ENCODE measurements at places on chromosomes 4 and X.

DNA sequence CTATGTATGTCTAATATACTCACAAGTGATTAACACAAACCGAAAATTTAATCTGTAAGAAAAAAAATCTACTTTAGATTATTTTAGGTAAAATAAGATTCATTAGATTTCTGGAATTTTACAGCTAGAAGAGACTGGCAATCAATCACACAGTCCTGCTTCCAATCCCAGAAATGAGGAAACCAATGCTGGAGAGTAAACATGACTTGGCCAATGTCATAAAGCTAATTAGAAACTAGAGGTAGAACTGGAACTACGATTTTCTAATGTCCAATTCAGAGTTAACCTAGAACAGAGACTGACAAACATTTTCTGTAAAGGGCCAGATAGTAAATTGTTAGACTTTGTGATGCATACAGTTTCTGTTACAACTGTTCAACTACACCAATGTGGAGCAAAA is 123.6 kb downstream of the CORIN start:
- no peak for DNase-seq
- H3K36me3 ChIP-seq, result no peaks in the 10 kb centered on the region
- no peaks in the 10 kb centered on the region for H3K4me1 ChIP-seq
- H3K4me3 ChIP-seq, result no peak overlapping the region
- H3K27ac ChIP-seq, result no peak overlapping the region

DNA sequence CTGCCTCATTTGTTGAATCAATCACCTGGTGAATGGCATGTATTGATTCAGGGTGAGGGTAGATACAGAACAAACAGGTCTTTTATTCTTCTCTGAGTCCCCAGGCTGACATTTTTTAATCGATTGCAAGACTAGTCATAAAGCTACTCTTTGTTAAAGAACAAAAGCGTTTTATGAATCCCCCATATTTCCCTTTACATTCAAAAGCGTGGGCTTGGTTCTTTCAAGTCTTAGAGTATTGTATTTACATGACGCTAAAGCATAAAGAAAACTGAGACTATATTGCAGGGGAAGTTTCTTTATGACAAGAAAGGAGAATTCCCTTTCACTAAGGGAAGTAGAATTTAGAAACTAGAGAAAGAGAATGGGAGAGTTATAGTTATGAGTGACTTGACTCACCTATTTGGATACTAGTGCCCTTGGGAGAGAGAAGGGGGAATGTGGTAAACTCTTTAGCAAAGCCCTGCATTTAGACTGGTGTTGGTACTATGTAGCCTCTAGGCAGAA is 69.3 kb upstream of the PDE5A start:
- no peak for DNase-seq
- no peaks in the 10 kb centered on the region for H3K27me3 ChIP-seq
- H3K27ac ChIP-seq, result no peak overlapping the region
- no peaks in the 10 kb centered on the region for H3K36me3 ChIP-seq

DNA sequence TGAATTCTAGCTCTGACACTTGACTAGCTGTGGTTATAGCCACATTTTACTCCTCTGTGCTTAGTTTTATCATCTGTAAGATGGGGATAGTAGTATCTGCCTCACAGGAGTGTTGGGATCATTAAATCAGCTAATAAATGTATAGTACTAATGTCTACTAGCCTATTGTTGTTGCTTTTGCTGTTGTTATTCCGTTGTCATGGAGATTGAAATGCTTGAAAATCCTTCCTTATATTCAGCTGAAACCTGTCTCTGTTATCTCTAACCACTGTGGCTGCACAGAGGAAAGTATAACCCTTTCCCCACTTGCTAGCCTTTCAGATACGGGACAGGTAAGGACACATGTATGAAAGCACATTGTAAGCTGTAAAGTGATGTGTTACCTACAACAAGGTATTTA is 33.9 kb downstream of the CLCN5 start:
- H3K36me3 ChIP-seq, result no peaks in the 10 kb centered on the region
- no peak for DNase-seq
- H3K27me3 ChIP-seq, result no peaks in the 10 kb centered on the region

GRCh38 chr4:138774940-138775339 is 240.6 kb upstream of the NOCT start:
- no peaks in the 10 kb centered on the region for H3K4me1 ChIP-seq
- H3K27me3 ChIP-seq, result no peaks in the 10 kb centered on the region
- H3K36me3 ChIP-seq, result no peaks in the 10 kb centered on the region
- DNase-seq, result no peak
- H3K4me3 ChIP-seq, result no peak overlapping the region

DNA sequence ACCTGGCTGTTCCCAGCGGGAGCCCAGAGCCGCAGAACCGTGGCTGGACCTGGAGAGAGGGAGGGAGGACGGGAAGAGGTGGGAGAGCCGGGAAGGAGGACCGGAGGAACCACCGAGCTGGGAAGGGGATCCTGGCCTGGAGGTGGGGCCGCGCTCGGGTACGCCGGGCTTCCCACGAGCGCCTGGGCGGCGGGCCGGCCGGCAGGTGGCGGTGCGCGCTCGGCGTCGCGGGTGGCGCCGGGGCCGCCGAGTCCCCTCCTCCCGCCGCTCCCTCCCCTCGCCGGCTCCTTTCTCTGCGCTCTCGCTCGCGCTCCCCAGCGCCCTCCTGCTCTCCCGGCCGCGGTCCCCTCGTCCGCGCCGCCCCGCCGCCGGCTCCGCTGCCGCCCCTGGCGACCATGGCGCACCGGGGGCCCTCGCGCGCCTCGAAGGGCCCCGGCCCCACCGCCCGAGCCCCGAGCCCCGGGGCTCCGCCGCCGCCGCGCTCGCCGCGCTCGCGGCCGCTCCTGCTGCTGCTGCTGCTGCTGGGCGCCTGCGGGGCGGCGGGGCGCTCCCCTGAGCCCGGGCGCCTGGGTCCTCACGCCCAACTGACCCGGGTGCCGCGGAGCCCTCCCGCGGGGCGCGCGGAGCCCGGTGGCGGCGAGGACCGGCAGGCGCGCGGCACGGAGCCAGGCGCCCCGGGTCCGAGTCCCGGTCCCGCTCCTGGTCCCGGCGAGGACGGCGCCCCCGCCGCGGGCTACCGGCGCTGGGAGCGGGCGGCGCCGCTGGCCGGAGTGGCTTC is at the start of gene SORCS2:
Gene SORCS2, plus strand, starts transcription at position 287 of the 778 bp plus-strand sequence.
- peaks cover 43% of the 10 kb centered on the region for H3K27me3 ChIP-seq
- H3K27ac ChIP-seq, result no peak within 1 kb of the TSS

- no peaks in the 10 kb centered on the region for H3K36me3 ChIP-seq
- no peak for DNase-seq
- H3K27me3 ChIP-seq, result no peaks in the 10 kb centered on the region
- H3K4me3 ChIP-seq, result no peak overlapping the region
- H3K27ac ChIP-seq, result no peak overlapping the region
Measured at GRCh38 chr4:109127866-109128265, 174.6 kb downstream of the COL25A1 start.

GRCh38 chr4:81314196-81314896 is 99.3 kb upstream of the PRKG2 start:
- peaks cover 11% of the 10 kb centered on the region for H3K4me1 ChIP-seq
- H3K4me3 ChIP-seq, result no peak overlapping the region
- no peak overlapping the region for H3K27ac ChIP-seq
- peak; percentile 24 for DNase-seq
- H3K36me3 ChIP-seq, result no peaks in the 10 kb centered on the region

DNA sequence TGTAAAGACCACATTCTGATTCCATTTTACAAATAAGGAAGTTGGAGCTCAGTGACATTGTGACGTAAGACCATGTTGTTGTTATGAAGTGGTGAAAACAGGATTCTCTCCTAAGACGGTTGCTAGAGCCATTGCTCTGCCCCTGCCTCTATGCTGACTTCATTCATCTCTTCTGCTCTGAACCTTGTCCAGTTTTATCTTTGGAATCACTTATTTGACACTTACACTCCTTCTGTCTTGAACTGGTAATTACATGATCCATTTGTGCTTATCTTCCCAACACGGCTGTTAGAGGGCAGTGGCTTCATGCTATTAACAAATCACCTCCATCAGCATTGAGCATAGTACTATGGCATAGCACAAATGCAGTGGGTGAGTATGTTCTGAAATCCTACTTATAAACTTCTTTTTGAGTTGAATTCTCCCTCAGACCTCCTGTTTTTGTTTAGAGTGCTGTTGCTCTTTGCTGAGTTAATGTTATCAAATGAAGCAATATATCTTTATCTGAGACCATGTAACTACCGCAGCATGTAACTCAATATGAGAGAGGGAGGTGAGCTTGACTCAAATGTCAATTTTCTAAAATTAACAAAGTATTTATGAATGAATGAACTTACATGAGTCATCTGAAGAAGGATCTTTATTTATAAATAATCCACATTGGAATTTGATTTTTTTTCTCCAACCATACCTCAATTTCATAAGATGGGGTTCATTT is 177.8 kb downstream of the RASL11B start:
- no peak overlapping the region for H3K27ac ChIP-seq
- no peaks in the 10 kb centered on the region for H3K4me1 ChIP-seq
- no peak overlapping the region for H3K4me3 ChIP-seq
- H3K36me3 ChIP-seq, result no peaks in the 10 kb centered on the region

GRCh38 chr4:105148776-105149175 is 2.1 kb downstream of the TET2 start:
- no peak overlapping the region for H3K4me3 ChIP-seq
- no peaks in the 10 kb centered on the region for H3K27me3 ChIP-seq
- DNase-seq, result no peak
- H3K4me1 ChIP-seq, result peaks cover 34% of the 10 kb centered on the region

DNA sequence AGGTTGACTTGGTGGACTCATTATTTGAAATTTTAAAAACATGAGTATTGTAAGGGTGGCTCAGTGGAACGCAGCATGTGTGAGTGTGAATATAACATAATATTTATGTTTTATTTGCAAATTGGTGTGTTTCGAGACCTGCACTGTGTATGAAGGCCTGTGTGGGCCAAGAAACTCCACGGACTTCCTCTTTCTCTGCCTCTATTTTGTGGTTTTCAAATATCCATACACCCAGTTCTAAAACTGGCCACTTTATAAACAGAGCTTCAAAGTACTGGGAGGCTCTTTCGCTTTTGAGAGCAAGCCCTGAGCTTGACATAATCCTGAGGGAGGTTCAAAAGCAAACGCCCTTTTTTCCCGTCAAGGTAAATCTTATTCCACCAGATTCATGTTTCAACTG is 187.7 kb downstream of the GPAT3 start:
- H3K4me1 ChIP-seq, result no peaks in the 10 kb centered on the region
- H3K36me3 ChIP-seq, result no peaks in the 10 kb centered on the region

- peaks cover 3% of the 10 kb centered on the region for H3K27me3 ChIP-seq
- no peak overlapping the region for H3K27ac ChIP-seq
- peaks cover 6% of the 10 kb centered on the region for H3K4me1 ChIP-seq
- no peaks in the 10 kb centered on the region for H3K36me3 ChIP-seq
- no peak overlapping the region for H3K4me3 ChIP-seq
Measured at GRCh38 chrX:39692796-39693195, 405.0 kb downstream of the BCOR start.

DNA sequence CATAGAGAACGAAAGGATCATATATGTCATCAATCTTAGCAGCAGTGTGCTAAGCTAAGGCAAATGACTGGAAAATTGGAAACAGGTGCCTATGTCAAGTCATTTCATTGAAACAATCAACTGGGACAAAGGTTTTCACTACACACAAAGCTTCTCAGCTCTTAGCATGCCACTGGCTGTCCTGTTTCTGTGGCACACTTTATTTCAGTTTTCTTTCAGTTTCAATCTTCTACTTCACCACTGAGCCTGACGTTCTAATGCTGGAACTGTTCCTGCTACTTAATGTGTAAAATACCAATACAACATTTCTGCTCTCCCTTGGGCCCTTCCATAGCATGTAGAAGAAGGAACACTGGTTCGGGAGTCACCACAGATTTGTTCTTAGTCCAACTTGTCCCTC is 378.3 kb upstream of the FMR1 start:
- no peaks in the 10 kb centered on the region for H3K27me3 ChIP-seq
- no peaks in the 10 kb centered on the region for H3K4me1 ChIP-seq
- DNase-seq, result no peak
- no peak overlapping the region for H3K4me3 ChIP-seq
- H3K27ac ChIP-seq, result no peak overlapping the region
